ENCODE measurements at places on chromosomes 2 and 18.

DNA sequence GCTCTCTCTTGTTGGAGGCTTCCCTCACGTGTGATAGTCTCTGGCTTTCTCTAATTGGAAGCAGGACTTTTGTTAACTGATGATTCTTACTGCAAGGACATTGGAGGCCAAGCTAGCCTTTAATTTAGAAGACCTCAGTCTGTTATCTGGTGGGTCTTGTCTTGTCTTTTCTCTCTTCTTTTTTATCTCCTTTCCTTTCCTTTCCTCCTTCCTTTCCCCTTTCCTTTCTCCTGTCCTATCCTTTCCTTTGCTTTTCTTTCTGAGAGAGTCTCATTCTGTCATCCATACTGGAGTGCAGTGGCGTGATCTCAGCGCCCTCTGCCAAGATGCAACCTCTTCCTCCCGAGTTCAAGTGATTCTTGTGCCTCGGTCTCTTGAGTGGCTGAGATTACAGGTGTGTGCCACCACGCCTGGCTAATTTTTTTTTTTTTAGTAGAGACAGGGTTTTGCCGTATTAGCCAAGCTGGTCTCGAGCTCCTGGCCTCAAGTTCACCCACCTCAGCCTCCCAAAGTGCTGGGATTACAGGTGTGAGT is 18.1 kb downstream of the CCNYL1 start:
- no peak for DNase-seq

- peak; percentile 40 for DNase-seq
Measured at GRCh38 chr2:37829202-37829601, 95.9 kb upstream of the RMDN2 start.

DNA sequence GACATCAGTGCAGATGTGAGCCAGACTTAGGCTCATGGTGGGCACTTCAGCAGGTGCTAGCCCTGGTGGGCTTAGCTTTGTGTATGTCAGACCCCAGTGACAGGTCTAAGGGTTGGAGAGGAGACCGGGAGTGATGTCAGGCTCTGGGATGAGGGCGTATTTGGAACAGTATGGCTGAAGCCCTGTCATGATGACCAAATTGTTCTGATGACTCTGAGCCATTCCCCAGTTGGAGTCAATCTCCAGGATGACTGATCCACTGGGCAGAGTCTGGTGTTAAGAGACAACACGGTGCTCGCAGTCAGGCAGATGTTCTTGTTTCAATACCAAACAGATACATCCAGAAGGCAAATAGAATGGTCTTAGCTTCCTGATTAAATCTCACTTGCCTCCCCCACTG is 241.5 kb downstream of the SOX11 start:
- DNase-seq = no peak

- DNase-seq = no peak
Measured at GRCh38 chr2:126886916-126887280, 11.8 kb upstream of the TEX51 start.

DNA sequence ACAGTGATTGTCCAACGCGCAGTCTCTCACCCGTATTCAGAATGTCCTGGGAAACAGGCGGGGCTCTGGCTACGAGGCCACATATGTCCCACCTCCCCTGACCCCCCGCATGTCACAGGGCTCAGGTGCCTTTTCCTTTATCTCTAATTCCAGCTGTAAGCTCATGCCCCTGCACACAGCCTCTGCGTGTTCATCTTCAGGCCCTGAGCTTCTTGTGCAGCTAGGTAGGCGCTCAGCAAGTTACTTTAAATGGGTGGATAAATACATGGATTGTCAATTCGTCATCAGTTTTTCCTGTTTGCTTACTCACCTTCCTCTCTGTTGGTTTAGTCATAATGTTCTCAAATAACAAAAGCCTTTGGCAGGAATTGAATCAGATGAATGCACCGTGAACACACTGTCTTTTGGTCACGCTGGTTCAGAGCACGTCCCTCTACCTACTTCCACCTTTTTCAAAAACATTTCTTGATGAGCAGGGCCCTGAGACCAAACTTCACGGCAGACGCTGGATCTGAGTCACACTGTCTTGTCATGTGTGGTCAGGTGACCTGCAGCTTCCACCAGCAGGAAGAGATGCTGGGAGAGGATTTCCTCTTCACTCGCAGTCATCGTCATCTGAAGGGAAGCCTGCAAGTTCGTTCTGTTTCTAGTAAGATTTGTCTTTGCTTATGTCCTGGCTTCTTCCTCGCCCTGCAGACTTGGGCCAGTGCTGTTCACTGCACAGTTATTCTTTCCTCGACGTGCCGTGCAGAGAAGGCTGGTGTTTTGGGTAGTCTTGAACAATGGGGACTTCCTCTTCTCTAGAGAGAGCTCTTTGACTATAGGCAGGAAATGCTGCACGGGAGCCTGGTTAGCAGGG is 138.1 kb downstream of the PTGR3 start:
- DNase-seq = peak; percentile 4

GRCh38 chr2:23599667-23600066 is 214.7 kb downstream of the KLHL29 start:
- no peak for DNase-seq

GRCh38 chr2:9178110-9178903 is 28.3 kb upstream of the ASAP2 start:
- DNase-seq = no peak

- peak; percentile 26 for DNase-seq
Measured at GRCh38 chr2:160332318-160332717, 132.2 kb upstream of the ITGB6 start.

- no peak for DNase-seq
Measured at GRCh38 chr18:49650426-49650891, 88.6 kb downstream of the LIPG start.

DNA sequence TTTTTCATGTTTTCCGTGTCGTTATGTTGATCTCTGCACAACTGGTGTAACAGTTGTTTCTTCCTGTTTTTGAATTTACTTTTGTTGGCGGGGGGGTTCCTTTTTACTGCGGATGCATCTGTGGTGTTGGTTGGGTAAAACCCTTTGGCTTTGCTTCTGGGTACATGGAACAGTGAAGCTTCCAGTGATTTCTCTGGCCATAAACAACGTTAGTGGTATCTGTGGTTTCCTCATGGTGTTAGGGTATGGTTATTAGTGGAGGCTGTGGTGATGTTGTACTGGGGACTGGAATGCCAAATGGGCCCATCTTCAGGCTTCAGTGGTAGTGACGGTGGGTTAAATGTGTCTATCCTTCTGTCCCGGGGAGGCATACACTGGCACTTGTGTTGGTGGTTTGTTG is 285.4 kb upstream of the ZNF804A start:
- DNase-seq = no peak
